ENCODE measurements at places on chromosomes 12 and 14.
A peak's percentile ranks its signal among the peaks of the same experiment; 100 is the strongest.

- DNase-seq, result no peak
Observed at GRCh38 chr12:1870998-1871917, 47.2 kb downstream of the CACNA2D4 start.

DNA sequence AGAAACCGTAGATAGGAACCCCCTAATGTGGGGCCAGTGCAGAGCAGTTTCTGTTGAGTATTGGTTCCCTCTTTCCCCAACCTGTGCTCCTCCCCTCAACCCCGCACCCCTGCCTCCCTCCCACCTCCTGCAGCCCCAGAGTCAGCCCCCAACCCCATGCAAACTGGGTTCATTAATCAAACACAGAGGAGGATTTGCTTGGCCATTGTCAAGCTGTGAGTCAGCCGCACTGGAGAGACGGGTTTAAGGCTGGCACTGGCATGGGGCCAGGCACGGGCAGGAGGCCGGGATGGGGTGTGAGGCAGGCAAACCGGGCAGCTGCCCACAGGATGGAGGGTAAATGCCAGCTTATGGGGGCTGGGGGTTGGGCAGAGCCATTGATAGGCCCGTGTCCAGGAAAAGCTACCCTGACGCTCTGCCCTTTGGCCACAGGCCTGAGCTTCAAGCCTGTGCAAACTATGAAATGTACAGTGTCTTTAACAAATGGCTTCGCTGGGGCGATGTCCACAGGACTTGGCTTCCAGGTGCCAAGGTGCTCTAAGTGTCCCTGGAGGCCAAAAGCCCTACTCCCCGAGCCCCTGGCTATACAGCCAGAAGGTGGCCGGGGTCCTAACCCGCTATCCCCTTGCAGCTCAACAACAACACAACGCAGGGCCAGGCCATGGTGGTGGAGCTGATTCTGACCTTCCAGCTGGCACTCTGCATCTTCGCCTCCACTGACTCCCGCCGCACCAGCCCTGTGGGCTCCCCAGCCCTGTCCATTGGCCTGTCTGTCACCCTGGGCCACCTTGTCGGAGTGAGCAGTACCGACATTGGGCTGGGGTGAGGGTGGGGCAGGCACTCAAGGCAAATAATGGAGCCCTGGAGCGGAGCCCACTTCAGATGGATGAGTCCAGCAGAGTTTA, 1.4 kb downstream of the AQP5 start:
- DNase-seq, result no peak

DNA sequence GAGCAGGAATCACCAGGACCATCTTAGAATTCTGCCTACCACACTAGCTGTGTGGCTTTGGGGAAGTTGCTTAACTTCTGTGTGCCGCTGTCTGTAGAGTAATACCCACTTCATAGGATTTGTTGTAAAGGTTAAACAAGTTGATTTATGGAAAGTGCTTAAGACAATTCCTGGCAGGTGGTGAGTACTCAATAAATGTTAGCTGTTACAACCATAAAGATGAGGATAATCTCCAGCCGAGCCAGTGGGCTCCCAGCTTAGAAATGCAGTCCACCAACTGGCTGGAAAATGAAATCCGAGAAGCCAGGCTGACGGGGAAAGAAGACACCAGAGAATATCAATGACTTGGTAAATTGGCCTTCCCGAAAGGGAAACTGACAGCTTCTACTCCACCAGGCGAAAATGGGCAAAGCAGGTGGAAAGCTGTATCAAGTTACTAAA, 173.5 kb downstream of the CHST11 start:
- DNase-seq, result no peak

DNA sequence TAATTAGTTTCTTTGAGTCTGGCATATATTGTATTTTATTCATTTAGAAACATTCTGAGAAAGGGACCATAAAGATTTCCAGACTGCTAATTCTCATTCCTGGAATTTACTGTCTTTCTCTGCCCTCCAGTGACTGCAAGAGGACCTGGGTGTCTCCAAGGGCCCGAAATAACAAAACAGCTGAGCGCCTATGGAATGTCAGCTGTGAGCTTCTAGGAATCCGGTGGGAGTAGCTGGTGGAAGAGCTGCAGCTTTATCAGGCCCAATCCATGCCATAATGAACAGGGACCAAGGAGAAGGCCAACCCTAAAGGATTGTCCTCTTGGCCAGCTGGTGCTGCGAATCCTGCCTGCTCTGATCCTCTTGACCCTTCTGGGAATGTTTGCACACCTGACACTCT, 31.9 kb downstream of the RDH12 start:
- DNase-seq, result no peak

DNA sequence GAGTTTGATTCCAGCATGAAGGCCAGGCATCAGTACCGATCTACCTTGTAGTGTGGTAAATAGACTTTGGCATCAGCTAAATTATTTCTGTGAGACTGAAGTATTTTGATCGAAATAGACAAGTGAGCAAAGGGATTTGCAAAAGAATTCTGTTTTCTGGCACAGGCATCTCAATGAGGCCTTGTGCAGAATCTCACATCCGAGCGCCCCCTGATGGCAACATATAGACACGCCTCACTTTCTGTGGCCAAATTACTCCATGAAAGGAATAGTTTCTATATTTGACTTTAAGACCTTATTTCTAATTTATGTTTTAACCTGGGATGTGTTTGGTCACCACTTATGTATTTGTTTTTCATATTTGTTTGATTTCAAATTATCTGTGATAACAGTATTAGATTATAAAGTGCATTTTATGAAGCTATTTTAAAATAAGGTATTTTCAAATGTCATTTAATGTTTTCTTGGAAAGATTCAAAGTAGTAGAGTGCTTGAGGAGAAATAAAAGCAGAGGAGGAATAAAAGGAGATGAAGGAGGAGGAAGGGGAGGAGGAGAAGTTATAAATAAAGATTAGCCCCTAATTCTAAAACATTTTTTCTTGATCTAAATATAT, 731.9 kb downstream of the NRXN3 start:
- DNase-seq, result peak; percentile 57

DNA sequence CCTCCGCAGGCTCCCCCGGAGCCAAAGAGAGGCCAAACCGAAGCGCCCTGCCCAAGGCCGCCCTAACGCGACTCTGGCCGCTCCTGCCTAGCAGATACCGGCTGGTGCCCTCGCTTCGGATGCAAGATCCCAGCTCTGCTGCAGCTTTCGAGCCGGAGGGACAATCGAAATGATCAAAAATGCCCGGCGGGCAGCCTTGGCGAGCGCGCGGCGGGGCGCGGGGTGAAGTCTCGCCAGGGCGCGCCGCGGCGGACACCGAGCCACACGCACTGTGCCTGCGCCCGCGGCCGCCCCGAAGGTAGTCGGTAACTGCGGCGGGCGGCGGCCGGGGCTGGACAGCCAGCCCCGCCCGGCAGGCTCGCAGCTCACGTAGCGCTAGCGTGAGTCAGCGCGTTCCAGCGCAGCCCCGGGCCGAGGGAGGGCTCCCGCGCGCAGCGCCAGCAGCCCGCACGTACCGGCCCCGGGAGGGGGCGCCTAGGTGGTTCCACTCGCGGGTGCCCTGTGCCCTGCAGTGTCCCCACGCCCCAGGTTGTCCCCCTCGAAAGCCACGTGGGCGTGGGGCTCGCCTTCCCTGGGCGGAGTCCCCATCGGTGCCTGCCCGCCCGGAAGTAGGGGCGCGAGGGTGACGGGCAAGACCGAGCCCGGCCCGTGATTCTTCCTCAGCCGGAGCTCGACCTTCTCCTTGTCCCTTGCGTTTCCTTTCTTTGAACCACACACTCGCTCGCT, 109.2 kb upstream of the EGLN3 start:
- DNase-seq, result peak; percentile 91
